Progenitor cell of endocrine pancreas (in vitro differentiated cells): ENCODE measurements at places on chromosomes 7 and 10.

- DNase-seq = no peak
These were observed 7.5 kb downstream of the FAM131B start for GRCh38 chr7:143354965-143355364.

DNA sequence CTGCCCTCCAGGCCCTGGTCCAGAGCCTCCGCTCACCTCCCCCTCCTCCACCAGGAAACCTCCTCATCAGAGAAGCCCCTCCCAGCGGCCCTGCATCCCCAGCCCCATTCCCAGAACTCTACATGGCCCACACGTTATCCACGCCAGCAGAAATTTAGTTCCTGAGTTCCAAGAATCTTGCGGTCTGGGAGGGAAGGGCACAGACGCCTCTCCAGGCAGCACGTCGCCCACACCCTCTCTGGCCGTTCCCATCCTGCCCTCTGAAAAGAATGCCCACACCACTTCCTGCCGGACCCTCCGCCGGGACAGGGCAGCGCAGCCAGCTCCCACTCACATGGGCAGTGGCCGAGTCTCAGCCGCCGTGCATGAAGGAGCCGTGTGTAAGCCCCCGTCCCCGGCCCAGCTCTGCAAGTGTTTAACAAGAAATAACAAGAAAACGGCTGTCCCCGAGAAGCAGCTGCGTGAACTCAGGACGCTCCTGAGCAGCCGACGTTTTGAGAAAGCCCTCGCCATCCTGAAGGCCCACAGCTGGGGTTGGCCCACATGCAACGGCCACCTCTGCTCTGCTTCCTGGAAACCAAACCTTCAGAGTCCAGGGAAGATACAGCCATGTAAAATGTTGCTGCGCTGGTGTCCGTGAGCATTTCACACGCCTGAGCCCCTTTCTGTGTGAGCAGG, 17.4 kb downstream of the ADGRA1 start:
- DNase-seq = no peak

- no peak for DNase-seq
These were observed 81.8 kb downstream of the PTPN20 start for GRCh38 chr10:46992803-46993561.

GRCh38 chr7:40490603-40490924, 355.8 kb downstream of the SUGCT start:
- DNase-seq = no peak

DNA sequence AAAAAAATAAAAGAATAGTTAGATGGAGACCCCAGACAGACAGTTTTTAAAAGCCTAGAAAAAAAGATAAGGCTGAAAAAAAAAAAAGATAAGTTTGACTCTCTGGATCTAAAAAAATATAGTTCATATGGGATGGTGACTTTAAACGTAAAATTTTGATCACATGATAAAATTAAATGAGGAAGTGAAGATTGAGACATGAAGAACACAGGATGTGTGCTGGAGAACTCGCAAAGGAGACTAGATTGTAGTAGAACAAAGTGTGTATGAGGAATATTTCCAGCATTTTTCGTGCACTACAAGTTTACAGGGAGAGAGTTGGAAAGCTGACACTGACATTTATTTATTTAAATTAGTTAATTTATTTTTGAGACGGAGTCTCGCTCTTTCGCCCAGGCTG, 286.4 kb downstream of the PRPF18 start:
- no peak for DNase-seq

DNA sequence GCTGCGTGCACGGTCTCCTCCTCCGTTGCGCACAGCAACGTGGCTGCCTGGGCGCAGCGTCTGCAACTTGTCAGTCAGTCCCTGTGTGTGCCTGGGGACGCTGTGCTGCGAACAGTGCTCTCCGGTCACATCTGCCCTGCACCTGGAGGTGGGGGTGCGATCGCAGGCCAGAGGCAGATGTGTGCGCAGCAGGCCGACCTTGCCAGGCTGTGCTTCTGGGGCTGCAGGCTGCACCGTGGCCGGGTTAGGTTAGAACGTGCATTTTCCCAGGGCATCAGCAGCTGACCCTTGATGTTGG, 8.2 kb upstream of the GET4 start:
- DNase-seq = no peak

GRCh38 chr10:12769323-12770044, 232.0 kb downstream of the CCDC3 start:
- no peak for DNase-seq

- DNase-seq = no peak
These were observed 82.9 kb upstream of the NAMPT start for GRCh38 chr7:106367664-106368063.

DNA sequence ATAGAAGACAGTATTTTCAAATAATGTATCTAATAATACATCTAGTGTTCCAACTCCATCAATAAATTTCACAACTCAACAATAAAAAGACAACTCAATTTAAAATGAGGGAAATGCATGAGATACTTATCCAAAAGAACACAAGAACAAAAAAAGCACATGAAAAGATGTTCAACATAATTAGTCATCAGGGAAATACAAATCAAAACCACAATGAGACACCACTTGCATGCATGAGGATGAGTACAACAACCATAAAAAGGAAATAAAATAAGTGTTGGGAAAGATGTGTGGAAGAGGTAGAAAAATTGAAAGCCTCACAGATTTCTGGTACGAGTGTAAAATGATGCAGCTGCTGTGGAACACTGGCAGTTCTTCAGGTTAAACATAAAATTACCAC, 111.6 kb upstream of the PTPRZ1 start:
- no peak for DNase-seq

GRCh38 chr10:98212196-98212595, 55.8 kb downstream of the LOXL4 start:
- DNase-seq = no peak

DNA sequence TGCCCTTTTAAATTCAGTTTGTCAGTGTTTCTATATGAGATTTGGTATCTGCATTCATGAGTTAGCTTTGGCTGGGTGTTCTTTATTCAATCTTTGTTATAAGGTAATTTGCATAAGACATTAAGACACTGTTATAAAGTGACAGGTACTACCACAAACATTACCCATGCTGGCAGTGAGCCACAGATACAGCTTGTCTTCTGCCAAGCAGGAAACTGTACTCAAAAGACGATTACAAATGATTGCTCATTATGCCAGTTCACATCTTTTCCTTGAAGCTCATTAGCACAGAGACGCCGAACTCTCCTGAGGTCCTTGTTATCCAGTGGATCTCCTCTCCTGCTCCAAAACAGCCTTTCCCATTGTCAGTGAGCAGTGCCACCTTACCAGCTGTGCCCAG, 30.4 kb downstream of the AMPH start:
- DNase-seq = no peak

GRCh38 chr7:40175725-40176510, 41.1 kb downstream of the SUGCT start:
- DNase-seq = no peak

DNA sequence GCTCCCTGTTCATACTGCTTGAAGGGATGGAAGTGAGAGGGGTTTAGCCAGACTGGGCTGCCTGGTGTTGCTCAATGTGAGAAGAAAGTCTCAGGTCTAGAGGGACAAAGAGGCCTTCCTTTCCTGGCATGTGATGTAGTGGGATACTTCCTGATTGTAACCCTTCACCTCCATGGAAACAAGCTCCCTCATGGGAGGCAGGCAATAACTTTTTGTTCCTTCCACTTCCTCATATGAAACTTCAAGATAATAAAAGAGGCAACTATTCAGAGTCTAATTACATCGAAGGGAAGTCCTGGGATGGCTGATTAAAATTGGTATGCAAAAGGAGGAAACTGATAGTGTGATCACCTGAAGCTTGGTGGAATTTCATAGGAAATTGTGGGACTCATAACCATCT, 84.1 kb upstream of the ETV1 start:
- no peak for DNase-seq

DNA sequence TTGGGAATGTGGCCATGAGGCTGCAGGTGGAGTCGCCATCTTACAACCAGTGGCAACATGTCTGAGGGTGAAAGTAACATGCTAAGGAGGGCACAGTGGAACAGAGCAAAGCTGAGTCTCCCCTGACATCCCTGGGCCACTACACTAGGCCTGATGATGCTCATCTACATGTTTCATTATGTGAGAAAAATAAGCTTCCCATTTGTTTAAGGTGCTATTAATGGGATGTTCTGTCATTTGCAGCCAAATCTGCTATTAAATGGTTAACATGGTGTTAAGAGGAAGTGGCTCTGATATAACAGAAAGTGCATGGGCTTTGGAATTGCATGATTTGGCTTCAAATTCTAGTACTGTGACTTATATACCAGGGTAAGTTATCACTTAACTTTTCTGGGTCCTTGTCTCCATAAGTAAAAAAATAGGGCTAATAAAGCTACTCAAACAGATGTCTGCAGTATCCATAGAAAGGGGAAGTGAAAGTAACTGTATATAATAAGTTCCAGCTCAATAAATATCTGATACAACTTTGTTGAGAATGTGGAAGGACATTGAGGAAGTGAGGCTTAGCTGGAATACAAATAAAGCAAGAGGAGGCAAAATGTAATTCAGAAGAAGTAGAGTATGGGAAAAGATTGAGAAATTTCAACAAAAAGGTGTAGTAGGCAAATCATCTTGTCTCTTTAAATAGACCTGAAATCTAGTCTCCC, 158.9 kb downstream of the RTKN2 start:
- DNase-seq = no peak

DNA sequence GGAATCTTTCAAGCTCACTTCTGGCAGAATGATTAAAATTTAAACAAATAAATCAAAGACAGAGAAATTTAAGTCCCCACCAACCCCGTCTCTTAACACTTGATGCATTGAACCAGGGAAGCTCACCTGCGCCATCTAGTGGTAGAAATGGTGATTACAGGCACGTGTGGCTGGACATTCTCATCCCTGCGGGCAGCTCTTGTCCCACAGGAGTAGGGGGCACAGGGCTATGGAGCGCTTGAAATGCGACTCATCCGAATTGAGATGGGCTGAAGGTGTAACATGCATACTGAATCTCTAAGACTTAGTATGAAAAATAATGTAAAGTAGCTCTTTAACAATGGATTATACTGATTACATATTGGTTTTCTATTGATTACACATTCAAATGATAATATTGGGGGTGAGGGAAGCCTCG, 24.8 kb upstream of the SLIT1 start:
- peak; percentile 80 for DNase-seq

DNA sequence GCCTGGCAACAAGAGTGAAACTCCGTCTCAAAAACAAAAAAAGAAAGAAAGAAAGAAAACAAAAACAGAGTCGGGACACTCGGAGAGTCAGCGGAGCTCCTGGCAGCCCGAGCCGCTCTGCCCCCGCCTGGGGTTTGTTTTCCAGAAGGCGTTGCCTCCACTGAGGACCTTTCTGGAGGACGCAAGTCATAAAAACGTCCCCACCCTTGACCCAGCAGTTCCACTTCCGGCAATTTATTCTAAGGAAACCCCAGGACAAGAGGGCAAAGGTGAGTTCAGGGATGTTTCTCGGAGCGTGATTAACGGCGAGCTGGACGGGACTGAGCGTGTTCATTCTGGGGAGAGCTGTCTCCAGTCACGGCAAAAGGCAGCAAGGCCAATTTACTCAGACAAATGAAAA, 27.0 kb upstream of the SUN1 start:
- DNase-seq = no peak

- no peak for DNase-seq
These were observed 99.9 kb downstream of the MPP7 start for GRCh38 chr10:28202941-28203352.

- DNase-seq = no peak
These were observed 56.1 kb upstream of the PDLIM1 start for GRCh38 chr10:95346715-95347401.

DNA sequence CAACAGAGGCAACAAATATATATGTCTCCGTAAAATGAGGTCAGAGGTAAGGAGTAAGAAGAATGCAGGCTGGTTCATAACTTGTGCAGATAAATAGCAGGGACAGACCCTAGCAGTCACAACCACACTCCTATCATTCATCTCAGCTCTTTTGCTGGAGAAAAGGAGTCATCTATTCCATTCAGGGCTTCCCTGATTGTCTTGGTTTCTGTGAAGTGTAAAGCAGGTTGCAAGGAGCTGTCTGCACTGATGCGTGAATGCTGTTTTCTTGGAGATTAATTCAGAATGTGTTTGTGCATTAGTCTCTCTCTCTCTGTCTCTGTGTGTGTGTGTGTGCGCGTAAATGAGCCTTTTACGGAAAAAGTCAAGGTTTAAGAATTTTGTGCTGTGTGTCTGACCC, 643.3 kb upstream of the SORCS1 start:
- DNase-seq = no peak

GRCh38 chr7:77757589-77757988, 40.6 kb downstream of the TMEM60 start:
- no peak for DNase-seq

GRCh38 chr10:28427376-28427775, 105.5 kb upstream of the WAC start:
- DNase-seq = no peak
